Stimulated activated CD8-positive, alpha-beta memory T cell treated with anti-CD3 and anti-CD28 coated beads, Interleukin-12 subunit alpha, Interleukin-12 subunit beta, amount 100 ng/mL, for 1 hour (primary cell): ENCODE measurements at places on chromosomes 5 and 9.

DNA sequence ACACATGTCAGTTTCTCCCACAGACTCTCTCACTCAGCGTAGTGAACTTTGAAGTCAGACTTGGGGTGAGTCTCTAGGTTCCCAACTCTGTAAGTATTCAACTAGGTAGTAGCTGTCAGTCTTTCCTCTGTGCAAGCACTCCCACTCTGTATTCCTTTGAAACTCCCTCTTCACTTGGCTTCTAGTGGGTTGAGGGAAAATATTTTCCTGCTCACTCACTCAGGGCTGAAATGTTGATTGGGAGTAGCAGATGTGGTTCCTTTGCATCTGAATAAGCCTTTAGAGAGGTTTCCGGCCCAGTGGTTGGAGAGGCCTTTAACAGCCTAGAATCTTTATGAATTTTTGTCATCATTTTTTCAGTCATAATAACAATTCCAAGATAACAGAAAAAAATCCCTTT, 18.1 kb upstream of the ARRDC3 start:
- DNase-seq, result no peak

DNA sequence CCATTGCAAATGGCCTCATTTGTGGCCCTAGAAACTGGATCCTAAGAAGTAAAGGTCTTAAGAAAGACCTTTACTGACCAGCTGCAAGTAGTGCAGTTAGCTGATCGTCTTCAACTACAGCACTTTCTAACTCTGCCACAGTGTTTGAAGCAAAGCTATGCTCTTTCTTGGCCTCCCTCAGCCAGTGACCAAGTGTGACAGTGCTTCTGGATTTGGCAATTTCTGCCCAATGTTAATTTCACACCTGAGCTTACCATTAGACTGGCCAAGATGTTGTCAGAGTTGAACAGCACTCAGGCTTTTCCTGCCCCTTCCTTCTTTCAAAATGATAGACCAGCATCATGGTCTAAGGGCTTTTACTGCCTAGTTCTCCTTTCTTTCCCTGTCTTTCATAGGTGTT, 36.1 kb downstream of the UHRF2 start:
- no peak for DNase-seq

DNA sequence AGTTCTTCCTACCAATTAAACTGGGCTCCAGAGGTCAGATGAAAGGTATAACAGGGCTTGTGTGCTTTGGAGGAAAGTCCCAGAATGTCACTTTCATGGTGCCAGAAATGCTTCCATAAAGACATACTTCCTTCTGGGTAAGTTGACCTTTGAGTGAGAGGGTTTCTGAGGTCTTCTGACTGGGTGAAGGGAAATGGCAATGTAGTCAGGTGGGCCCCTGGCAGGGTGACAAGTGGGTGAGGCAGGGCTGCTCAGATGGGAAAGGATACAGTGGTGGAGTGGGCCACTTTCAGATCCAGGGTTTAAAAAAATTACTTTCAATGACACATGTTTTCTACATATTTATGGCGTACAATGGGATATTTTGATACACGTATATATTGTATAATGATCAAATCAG, 136.5 kb upstream of the PITX1 start:
- DNase-seq, result no peak

- DNase-seq, result no peak
Observed at GRCh38 chr9:35801328-35802128, 10.1 kb downstream of the NPR2 start.

DNA sequence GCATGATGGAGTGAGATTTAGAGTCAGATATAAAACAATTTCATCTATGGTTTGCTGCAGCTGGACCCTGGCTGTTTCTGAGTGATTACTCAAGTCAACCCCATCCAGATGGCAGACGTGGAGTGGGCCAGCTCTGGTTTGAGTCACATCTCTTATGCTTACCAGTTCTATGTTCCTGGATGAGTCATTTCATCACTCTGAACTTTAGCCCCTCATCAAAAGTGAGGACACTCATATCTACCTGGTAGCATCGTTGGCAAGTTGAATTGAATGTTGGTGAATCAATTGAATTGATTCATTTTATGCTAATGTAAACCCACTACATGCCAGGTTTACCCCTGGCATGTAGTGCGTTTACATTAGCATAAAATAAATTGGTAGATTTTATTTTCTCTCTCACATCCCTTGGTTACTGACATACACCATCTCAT, 176.4 kb downstream of the FGF18 start:
- DNase-seq, result no peak

DNA sequence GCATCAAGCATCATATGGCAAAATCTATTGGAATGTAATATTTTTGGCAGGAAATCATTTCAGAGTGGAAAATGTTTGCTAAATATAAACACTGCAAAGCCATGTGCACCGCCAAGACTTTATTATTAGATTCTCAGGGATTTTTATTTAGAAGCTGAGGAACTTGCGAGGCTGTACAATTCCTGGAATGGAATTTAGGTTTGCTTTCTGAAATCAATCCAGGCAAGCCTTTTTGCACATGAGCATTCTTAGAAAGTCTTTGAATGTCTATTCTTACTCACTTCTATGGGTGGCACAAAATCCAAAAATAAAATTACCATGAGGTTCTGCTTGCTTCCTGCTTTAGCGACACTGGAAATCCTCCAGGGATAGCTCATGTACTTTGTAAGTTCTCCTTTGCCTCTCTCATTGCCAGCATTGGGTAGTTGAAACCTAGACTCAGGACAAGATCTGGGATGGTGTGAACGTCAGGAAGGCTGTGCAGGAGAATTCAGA, 71.5 kb upstream of the PALM2AKAP2 start:
- no peak for DNase-seq

DNA sequence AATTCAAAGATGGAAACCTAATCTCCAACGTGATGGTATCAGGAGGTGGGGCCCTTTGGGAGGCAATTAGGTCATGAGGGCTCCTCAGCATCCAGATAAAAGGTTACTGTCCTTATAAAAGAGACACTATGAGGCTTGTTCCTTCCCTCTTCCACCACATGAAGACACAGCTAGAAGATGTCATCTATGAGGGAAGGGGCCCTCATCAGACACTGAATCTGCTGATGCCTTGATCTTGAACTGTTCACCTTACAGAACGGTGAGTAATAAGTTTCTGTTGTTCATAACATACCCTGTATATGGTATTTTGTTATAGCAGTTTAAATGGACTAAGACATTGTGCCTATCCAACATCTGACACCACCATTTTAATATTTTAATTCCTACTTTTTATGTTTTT, 19.7 kb upstream of the CCNH start:
- DNase-seq, result no peak

DNA sequence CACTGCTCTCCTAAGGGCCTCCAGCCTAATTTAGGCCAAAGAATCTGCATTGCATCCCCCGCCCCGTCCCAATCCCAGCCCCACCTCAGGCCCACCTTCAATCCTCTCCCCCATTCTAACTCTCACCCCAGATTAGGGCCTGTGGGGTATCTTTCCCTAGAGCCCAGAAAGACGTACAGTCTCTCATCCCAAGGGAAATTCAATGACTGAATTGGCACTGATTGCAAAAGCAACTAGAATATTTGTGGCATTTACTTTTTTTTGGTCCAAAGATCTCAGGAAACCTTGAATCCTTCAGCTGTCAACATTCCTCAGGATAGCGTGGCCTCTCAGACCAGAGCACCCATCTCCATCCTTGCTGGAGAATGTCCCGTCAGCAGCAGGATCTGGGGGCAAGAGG, 30.6 kb downstream of the TRMO start:
- DNase-seq, result no peak

DNA sequence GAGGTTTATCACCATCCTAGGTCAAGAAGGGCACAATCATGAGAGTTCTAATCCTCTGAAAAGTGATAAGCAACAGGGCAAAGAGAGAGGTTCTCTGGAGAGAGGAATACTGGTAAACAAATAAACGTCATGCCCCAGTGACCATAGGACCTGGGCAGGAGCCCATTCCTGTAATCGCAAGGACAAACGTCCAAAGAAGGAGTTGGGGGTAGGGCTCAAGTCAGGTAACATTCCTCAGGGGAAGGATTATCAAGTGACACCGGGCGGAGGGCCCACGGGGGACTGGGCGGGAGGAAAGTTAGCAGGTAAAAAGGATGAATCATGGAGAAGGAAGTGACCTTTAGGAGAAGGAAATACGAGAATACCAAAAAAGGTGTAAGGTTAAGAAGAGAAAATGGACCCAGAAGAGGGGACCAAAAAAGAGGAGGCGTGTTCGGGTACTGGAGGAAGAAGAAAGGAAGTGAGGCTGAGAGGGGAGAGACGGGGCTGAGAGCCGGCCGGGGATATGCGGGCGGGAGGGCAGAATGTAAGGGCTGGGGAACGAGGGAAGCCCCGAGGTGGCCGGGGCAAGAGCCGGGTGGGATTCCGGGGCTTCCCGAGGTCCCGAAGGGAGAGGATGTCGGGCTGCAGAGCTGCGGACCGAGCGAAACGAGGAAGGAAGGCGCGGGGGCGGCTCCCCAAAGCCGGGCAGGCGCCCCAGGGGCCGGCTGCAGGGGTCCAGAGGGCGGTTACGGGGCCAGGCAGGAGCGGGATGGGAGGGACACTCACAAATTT, 583 bp downstream of the DIAPH1 start:
- DNase-seq, result no peak

DNA sequence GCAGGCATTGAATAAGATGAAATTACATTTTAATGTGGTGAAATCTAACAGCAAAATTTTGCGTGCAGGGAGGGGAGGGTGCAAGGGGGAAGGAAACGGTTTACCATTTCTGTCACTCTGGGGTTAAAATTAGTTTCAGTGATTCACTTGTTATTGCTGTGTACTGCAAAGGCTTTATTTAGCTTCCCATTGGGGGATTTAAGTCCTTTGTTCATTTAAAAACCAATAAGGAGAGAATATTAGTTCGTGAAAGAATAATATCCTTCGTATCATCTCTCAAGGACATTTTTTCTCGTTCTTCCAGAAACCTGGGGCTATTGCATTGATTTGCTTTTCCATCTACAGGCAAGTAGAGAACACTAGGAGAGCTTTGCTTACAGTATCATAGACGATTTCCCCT, 667.8 kb upstream of the RGMB start:
- no peak for DNase-seq

GRCh38 chr9:129617167-129617566, 3.7 kb downstream of the C9orf50 start:
- DNase-seq, result no peak

DNA sequence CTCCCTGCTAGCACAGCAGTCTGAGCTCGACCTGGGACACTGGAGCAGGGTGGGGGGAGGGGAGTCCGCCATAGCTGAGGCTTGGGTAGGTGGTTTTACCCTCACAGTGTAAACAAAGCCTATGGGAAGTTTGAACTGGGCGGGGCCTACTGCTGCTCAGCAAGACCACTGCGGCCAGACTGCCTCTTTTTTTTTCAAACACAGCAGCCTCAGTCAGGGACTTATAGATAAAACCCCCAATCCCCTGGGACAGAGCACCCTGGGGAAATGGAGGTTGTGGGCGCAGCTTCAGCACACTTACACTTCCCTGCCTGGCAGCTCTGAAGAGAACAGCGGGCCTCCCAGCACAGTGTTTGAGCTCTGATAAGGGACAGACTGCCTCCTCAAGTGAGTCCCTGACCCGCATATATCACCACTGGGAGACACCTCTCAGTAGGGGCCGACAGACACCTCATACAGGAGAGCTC, 151.1 kb upstream of the APC start:
- DNase-seq, result no peak
